ENCODE measurements at places on chromosomes 1 and 21. TPM values are rescaled to one million over a fixed set of nuclear protein-coding genes. Genes with fewer than 3 reads are reported as not detected.

- peaks cover 17% of the 10 kb centered on the region for H3K4me1 ChIP-seq
- H3K27ac ChIP-seq: peak overlapping the region; percentile 96
- H3K4me3 ChIP-seq: peak overlapping the region; percentile 18
- peaks cover 5% of the 10 kb centered on the region for H3K36me3 ChIP-seq
Measured at GRCh38 chr1:8027748-8028570, 1.9 kb upstream of the ERRFI1 start.

DNA sequence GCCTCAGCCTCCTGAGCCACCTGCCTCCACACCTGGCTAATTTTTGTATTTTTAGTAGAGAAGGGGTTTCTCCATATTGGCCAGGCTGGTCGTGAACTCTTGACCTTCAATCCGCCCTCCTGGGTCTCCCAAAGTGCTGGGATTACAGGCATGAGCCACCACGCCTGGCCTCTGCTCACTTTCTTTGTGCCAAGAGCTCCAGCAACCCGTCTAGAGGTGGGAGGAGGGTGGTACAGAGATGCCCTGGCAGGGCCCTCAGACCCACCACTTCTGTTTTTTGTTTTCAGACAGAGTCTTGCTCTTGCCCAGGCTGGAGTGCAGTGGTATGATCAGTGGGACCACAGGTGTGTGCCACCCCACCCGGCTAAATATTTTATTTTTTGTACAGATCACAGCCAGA is 6.9 kb upstream of the SYNC start:
- H3K4me3 ChIP-seq: no peak overlapping the region
- DNase-seq: no peak
- no peak overlapping the region for H3K27ac ChIP-seq
- no peaks in the 10 kb centered on the region for H3K36me3 ChIP-seq

- no peak for DNase-seq
- no peak overlapping the region for H3K4me3 ChIP-seq
- H3K27me3 ChIP-seq: peaks cover 7% of the 10 kb centered on the region
- no peaks in the 10 kb centered on the region for H3K4me1 ChIP-seq
- no peak overlapping the region for H3K27ac ChIP-seq
Measured at GRCh38 chr1:153253693-153254092, 5.8 kb upstream of the LORICRIN start.

DNA sequence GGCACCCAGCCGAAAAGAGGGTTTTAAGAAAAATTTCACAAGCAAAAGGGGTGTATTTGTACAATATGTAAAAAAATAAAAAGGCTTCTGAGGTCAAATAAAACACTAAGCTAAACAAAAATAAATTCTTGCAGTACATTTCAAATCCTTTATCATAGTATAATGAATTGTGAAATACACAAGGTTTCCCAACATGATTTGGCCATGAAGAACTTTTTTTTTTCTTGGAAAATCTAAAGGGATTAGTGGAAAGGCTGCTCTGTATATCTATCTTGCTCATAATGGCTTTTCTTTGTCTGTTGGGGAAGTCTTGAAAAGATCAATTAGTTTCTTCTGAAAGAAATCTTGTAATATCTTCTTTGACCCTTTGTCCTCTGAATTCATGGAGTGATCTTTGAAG is 593.4 kb downstream of the PLPP3 start:
- H3K27ac ChIP-seq: no peak overlapping the region
- DNase-seq: no peak
- no peaks in the 10 kb centered on the region for H3K27me3 ChIP-seq

DNA sequence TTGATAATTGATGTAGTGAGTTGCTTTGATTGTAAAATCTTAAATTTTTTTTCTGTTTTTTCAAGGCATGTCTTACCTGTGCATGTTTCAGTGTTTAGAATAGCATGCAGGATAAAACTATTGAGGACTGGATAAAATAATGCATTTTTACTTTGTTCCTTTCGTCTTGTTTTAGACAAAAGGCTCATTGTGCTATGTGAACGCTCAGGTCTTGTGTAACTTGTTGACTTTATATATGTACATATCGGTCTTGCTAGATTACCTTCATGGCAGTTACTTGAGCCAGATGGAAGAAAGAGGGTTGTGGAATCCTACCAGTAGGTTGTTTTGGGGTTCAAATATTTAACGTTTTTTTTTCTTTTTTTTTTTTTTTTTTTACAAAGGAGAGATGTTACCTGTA is 7.0 kb downstream of the NFIA start:
- H3K27ac ChIP-seq: no peak overlapping the region
- no peak overlapping the region for H3K4me3 ChIP-seq
- peaks cover 7% of the 10 kb centered on the region for H3K36me3 ChIP-seq
- H3K27me3 ChIP-seq: no peaks in the 10 kb centered on the region
- DNase-seq: no peak
- peaks cover 4% of the 10 kb centered on the region for H3K4me1 ChIP-seq

The CDC7 gene
- total RNA-seq: 0.59 TPM

GRCh38 chr1:15016001-15016400 is 137.5 kb upstream of the TMEM51 start:
- no peak for DNase-seq
- H3K4me3 ChIP-seq: no peak overlapping the region
